CD4-positive, alpha-beta T cell treated with Interleukin-2 at 100 ng/mL for 4 hours (primary cell): ENCODE measurements at places on chromosomes 2 and 18.

DNA sequence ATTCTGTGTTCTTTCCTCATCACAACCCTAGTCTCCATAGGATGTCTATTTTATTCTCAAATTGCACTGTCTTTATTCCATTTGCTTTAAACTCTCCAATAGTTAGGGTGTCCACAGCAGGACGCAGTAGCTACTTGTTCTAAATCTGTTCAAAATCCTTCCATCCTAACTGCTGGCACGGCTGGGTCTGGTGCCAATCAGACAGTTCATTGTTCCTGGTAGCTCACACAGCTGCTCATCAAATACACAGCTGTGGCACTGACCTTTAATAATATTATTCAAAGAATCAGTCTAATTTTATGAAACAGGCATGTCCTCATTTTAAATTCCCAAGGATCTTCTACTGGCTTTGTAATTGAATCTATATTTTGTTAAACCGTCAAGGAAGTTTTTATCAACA, 59.7 kb upstream of the TMEFF2 start:
- no peak for DNase-seq

- peak; percentile 51 for DNase-seq
Observed at GRCh38 chr2:134120733-134121630, 132.9 kb upstream of the MGAT5 start.

DNA sequence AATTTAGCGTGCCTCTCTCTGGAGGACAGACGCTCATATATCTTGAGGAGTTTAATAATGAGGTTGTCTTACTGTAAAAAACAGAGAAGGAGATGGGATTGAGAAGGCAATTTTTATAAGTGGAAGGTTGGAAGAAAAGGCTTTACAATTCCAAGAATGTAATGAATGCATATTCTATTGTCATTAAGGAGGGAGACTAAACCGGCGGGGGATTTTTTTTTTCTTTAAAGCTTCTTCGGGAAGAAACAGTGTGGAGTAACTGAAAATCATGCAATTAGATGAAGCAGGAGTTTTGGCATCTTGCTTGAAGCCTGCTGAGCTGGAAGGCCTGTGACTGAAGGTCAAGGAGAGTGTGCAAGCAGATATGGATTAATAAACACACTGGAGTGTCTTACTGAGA, 124.4 kb downstream of the HRH4 start:
- no peak for DNase-seq

DNA sequence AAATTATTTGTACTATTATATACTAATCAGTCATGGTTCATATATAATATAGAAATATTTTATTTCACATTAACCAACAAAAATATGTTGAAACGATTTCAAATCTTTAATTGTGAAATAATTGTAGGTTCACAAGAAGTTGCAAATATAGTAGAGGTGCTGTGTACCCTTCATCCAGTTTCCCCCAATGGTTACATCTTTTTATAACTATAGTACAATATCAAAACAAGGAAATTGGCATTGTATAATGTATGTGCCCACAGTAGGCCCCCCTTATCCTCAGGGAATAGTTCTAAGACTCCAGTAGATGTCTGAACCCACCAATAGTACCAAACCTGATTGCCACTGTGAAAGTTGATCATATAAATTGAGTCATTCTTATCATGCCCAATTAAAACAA, 7.4 kb upstream of the CYB5A start:
- no peak for DNase-seq

GRCh38 chr2:217993817-217994463, 8.9 kb downstream of the TNS1 start:
- DNase-seq: peak; percentile 18

DNA sequence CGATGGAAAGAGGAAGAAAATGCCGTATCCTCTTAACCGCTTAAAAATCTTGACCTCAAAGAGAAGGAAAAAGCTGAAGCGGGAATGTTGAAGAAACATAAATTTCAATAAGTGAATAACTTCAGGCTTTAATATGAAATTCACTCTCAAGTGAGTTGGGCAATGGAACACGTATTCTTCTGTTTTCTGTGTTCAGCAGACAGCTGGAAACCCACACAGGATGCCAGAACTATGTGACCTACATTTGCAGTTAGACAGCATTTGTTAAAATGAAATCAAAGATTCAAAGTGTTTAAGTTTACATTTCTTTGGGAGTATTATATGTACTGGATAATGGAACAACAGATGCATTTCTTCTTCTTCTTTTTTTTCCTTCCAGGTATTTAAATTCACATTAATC, 80.5 kb upstream of the SPATS2L start:
- DNase-seq: no peak

- DNase-seq: no peak
Observed at GRCh38 chr2:18117592-18117991, 239.1 kb downstream of the KCNS3 start.

GRCh38 chr2:23524261-23524706, 139.3 kb downstream of the KLHL29 start:
- no peak for DNase-seq

DNA sequence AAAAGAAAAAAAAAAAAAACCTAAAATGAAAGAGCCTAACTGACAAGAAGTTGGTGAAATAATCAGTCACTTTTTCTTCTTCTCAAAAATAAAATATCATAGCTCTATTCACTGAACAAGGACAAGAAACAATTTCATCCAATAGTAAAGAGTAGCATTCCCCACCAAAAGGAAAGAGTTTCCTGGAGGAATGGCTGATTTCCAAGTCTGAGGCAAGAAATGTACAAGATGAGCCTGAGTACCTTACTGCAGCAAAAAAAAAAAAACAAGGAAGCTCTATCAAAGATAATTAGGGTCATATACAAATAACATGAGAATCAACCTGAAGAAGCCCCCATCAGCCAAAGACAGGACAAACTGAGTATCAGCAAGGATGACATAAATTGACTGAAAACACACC, 11.5 kb downstream of the ROCK1 start:
- no peak for DNase-seq

GRCh38 chr2:77207331-77207730, 314.8 kb downstream of the LRRTM4 start:
- no peak for DNase-seq

DNA sequence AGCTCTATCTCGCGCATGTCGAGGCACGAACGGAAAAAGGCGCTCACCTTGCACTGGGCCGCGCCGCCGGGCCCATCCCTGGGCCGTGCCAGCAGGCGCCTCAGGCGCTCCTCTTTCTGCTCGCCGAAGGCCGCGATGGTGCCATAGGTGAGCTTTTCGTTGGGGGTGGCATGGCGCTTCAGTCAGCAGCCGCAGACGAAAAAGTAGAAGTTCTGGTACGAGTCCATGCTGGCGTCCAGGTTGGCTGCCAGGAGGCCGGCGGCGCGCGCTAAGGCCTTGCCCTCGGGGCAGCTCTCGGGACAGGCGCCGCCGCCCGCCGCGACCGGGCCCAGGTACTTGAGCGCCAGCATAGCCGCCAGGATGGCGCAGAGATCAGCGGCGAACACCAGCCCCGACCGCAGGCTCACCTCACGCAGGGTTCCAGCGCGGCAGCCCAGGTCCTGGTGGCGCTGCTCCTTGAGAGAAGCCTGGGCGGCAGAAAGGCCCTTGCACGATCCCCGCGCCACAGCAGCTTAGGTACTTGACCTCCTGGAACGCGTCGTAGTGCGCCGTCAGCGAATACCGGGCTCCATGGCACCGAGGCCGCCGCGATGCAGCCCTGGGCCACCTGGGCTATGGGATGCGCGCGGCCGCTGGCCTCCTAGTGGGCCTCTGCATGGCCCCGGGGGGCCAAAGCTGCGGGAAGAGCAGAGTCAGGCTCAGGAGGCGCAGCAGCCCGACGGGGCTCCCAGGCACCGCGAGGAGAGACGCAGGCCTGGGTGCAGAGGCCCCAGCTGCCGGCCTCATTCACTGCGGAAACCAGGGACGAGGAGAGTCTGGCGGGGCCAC, 12.8 kb downstream of the ALPG start:
- DNase-seq: no peak
